ENCODE measurements at places on chromosomes 12 and 14.
A peak's percentile ranks its signal among the peaks of the same experiment; 100 is the strongest.

DNA sequence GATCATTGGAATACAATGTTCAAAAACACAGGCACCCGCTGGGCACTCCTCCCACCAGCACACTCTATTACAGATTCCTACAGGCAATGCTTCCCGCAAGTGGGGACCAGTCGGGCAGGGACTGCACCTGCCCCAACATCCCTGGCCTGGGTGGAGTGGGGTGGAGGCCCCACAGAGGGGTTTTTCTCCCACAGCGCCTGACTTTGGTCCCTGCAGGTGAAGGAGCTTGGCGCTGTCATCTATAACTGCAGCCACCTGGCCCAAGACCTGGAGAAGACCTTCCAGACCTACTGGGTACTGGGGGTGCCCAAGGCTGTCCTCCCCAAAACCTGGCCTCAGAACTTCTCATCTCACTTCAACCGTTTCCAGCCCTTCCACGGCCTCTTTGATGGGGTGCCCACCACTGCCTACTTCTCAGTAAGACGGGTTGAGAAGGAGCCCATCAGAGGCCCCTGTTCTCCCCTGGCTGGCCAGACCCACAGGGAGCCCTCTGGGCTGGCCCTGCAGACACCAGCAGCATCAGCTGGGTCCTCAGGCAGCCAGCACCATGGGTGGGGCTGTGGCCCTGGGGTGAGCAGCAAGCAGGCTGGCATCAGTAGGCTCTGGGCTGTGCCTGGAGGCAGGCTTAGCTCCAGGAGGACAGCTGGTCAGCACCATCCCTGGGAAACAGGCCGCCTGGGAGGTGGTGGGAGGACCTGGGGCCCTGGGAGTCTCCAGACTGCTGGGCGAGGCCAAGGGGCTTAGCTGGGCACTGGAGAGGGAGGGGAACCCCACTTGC, 6.0 kb downstream of the PLD4 start:
- peak; percentile 36 for DNase-seq

DNA sequence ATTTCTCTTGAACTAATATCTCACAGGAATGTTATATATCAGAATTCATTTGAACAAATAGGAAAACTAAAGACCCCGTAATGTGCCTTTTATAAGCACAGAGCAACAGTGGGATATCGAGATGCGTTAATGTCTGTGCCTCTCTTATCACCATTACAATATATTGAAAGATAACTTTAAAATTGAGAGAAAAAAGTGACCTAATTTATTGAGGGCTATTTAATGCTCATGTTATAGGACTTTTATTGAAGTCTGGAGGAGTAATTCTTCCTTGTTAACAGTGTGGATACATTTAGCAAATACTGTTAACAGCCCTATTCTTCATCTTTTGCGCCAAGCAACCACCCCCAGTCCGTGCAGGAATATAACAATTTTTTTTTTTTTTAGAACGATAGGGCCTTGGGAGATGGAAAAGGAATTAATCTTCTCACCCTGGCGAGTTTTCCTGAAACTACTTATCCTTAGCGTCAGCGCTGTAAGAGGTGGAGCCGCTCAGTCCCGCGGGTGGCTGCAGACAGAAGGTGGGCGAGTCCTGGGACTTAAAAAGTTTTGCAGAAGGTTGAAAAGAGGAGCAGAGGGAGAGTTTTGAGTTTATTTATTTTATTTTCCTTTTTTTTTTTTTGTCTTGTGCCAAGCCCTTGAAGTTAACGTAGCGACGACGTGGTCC, 11.0 kb downstream of the FOXG1 start:
- no peak for DNase-seq

DNA sequence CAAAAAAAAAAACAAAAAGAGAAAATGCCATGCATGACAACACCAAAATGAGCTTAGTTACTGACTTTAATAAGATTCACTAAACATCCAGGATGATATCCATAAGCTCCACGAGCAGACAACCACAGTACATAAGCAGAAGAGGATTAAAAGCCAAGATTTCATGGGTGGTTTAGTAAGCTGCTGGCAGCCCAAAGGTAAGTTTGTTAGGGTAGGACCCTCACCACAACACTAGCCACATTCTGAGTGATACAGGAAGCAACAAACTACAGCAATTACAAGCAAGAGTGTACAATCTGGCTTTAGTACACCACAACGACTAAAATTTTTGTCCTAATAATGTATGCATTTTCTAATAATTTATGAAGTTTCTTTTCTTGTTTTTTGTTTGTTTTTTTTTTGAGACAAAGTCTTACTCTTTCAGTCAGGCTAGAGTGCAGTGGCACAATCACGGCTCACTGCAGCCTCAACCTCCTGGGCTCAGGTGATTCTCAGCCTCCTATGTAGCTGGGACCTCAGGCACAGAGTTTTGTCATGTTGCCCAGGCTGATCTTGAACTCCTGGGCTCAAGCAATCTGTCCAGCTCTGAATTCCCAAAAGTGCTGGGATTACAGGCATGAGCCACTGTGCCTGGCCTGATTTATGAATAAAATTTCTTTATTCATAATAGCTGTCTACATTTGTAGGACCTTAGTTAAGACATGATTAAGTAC, 221.4 kb downstream of the MED13L start:
- no peak for DNase-seq

GRCh38 chr12:127162902-127163301, 1104.1 kb upstream of the TMEM132C start:
- DNase-seq, result no peak

GRCh38 chr12:64025174-64025958, 180.9 kb downstream of the SRGAP1 start:
- no peak for DNase-seq

GRCh38 chr12:14558473-14558959, 9.2 kb downstream of the PLBD1 start:
- DNase-seq, result no peak

- no peak for DNase-seq
These were observed 40.8 kb downstream of the PRKCH start for GRCh38 chr14:61362072-61362750.

DNA sequence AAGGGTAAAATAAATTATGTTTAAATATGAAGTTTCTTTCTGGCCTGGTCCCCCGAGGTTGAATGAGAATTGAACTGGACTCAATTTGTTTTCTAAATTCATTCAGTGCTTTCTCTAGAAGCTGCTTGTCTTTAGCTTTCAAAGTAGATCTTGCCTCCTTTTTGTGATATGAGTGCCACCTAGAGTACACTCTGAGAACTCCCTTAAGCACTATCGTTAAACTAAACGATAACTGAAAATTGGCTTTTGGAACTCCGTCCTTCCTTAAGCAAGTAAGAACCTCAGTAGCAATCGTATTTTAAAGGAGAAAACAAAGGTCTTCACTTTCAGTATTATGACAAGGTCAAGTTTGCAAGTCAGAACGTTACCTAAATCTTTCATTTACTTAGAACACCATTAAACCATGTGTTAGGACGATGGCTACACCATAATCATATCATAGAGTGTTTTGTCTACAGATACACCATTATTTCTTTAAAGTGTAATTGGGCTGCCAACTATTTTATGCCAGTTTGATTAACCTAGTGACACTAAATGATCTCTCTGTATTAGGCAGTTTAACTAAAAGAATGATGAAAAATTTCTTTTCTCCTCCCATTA, 364.8 kb downstream of the SNAPC1 start:
- no peak for DNase-seq

GRCh38 chr14:102223682-102224081, 81.3 kb downstream of the MOK start:
- no peak for DNase-seq

- no peak for DNase-seq
These were observed 422.2 kb downstream of the APAF1 start for GRCh38 chr12:99067171-99067785.

GRCh38 chr12:45575823-45576475, 153.6 kb upstream of the ARID2 start:
- DNase-seq, result no peak

DNA sequence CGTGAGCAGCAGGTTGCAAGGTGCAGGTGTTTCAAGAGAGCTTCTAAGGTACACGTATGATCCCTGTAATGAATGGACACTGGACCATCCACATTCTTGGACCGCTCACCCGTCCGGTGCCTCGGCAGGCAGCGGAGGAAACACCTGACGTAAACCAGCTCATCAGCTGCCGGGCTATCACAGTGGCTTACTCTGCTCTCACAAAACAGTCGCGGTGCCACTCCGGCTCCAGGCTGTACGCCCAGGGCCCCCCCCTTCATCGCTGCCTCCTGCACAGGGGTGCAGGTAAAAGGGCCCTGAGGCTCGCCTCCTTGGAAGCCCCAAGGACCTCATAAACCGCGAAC, 436 bp downstream of the VPS33A start:
- no peak for DNase-seq

GRCh38 chr14:89430391-89431236, 13.6 kb upstream of the FOXN3 start:
- DNase-seq, result no peak

GRCh38 chr14:73049428-73049827, 8.9 kb upstream of the RBM25 start:
- no peak for DNase-seq

DNA sequence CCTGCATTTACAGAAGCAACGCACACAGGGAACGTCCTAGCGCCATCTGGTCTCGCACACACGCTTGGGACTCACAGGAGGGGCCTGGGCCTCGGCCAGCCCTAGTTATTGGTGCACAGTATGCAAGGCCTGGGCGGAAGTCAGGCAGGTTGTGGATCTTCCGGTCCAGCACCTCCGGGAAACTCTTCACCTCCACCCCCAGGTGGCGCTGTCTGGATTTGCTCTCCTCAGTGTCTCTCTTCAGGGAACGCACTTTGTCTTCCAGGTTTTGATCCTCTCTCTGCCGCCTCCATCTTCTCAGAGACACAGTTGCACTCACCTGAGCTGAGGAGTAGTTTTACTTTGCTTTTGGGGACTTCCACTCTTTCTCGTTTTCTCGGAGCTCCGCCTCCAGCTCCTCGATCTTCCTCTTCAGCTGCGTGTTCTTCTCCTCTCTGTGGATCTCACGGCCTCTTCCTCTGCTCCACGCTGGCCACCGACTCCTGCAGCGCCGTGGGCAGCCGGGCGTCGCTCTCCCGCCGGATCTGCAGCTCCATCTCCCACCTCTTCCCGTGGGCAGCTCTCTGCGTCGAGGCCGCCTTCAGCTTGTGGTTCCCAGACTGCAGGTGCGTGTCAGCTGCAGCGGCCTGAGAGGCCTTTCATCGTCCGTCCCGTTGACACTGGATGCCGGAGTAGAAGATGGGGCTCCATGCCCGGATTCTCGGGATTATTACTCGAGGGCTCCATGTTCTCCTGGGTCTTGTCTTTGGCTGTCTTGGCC, 933.8 kb downstream of the TMEM121 start:
- no peak for DNase-seq

DNA sequence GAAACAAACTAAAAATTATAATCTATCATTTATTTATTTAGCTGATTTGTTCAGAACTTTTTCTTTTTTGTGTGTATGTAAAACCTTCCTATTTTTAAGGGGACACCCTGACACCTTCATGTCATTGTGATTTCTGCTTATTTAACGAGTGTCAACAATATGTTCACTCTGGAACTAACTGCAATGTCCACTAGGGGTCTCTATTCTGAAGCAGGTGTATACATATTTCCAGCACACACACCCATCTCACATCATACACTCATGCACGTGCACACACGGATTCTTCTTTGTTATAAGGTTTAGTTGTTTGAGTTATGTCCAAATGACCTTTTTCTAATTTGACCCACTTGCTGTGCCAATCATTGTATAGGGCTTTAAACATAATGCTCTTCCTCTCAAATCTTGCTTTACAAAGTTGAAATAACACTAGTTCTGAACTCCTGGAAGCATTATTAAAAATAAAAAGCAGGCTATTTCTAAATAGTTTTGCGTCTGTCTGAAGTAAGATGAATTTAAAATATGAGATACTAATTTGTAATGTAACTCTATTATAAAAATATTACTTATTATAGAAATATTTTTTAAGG, 15.5 kb downstream of the E2F7 start:
- DNase-seq, result no peak

DNA sequence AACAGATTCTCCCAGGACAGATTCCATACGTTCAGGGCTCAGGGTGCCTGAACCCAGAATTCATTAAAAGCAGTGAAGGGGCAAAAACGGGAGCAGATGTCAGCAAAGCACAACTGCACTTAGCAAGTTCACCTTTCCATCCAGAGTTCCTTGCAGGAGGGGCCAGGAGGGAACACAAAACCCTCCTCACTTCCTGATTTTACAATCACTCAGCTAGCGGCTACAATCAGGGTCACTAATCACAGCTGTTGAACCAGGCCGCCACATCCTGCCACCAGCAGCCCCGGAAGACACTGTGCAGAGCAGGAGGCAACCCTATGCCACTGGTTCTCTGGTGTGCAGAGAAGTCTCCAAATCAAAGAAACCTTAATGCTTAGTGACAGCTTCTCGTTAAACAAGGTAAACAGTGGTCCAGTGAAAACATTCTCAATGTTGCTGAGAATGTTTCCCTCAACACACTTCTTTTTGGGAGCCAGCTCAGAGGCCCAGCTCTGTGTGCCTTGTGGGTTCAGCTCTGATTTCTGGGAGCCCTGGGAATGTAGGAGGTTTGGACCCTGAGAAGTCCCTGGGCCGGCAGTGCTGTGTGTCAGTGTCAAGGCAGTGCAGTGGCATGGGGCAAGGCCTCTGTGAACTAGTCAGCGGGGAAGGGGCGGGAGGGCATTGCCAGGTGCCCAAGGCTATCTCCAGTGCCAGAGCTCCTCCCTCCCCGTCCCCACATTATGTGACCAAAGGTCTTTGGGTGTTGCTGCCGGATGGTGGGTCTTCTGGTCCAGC, 54.5 kb downstream of the VCPKMT start:
- DNase-seq, result no peak

GRCh38 chr12:5718073-5718472, 227.0 kb downstream of the ANO2 start:
- DNase-seq, result no peak

GRCh38 chr12:102501773-102502172, 21.4 kb upstream of the IGF1 start:
- no peak for DNase-seq
